Neural progenitor cell (in vitro differentiated cells): ENCODE measurements at places on chromosomes 2 and 18. TPM values are rescaled to one million over a fixed set of nuclear protein-coding genes. Genes with fewer than 3 reads are reported as not detected.

GRCh38 chr2:189467160-189467559, 25.9 kb downstream of the WDR75 start:
- no peak overlapping the region for H3K4me3 ChIP-seq
- H3K27ac ChIP-seq: no peak overlapping the region
- no peaks in the 10 kb centered on the region for H3K27me3 ChIP-seq
- no peaks in the 10 kb centered on the region for H3K4me1 ChIP-seq
- DNase-seq: no peak
- peaks cover 51% of the 10 kb centered on the region for H3K36me3 ChIP-seq

GRCh38 chr2:161243312-161243711, 64.9 kb upstream of the PSMD14 start:
- H3K4me3 ChIP-seq: no peak overlapping the region
- H3K4me1 ChIP-seq: peaks cover 73% of the 10 kb centered on the region

GRCh38 chr2:1988594-1988993, 244.3 kb upstream of the PXDN start:
- H3K36me3 ChIP-seq: no peaks in the 10 kb centered on the region
- no peaks in the 10 kb centered on the region for H3K27me3 ChIP-seq
- no peaks in the 10 kb centered on the region for H3K4me1 ChIP-seq
- no peak overlapping the region for H3K27ac ChIP-seq

- no peaks in the 10 kb centered on the region for H3K36me3 ChIP-seq
- H3K4me3 ChIP-seq: no peak overlapping the region
- H3K27me3 ChIP-seq: no peaks in the 10 kb centered on the region
- H3K4me1 ChIP-seq: no peaks in the 10 kb centered on the region
- no peak for DNase-seq
Measured at GRCh38 chr2:24477229-24477628, 13.8 kb upstream of the NCOA1 start.

- H3K4me1 ChIP-seq: no peaks in the 10 kb centered on the region
- no peak within 1 kb of the TSS for H3K27ac ChIP-seq
- no peaks in the 10 kb centered on the region for H3K27me3 ChIP-seq
- H3K36me3 ChIP-seq: no peaks in the 10 kb centered on the region
- DNase-seq: no peak
Measured at GRCh38 chr2:203706403-203706802, at the start of gene CD28. Gene CD28, plus strand, starts transcription at chr2:203706639. Its CDS starts 58 bp downstream, at chr2:203706697.

GRCh38 chr2:225025917-225026571, 16.2 kb downstream of the DOCK10 start:
- H3K36me3 ChIP-seq: no peaks in the 10 kb centered on the region
- DNase-seq: no peak
- no peak overlapping the region for H3K4me3 ChIP-seq
- H3K27ac ChIP-seq: no peak overlapping the region
- no peaks in the 10 kb centered on the region for H3K4me1 ChIP-seq

DNA sequence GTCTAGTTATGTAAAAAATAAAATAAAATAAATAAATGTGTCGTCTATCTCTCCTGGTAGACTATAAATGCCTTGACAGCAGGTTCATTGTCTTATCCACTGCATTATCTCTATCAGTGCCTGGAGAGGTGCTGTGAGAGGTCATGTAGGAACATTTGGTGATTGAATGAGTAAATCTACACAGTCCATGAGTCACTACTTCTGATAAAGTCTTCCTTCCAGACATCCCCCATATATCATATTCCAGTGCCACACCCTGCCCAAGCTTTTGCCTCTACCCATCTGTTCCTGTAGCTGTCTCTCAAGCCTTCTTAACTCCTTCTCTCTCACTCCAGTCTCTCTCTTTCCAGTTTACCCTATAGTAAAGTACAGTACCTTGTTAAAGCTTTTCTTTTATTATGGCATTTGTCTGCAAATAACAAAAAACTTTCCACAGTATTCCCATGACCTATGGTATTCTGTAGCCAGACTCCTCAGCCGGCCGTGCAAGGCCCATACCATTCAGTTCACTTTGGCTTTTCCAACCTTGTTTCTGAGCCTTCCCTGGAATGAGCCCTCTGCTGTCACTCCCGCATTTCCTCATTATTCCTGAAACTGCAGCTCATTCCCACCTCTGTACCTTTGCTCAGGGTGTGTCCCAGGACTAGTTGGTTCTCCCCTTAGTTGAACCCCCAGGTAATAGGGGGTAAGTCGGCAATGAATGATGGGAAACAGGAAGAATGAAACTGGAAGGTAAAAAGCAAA, 37.5 kb downstream of the ANXA4 start:
- no peaks in the 10 kb centered on the region for H3K36me3 ChIP-seq
- no peaks in the 10 kb centered on the region for H3K4me1 ChIP-seq
- H3K27ac ChIP-seq: no peak overlapping the region
- H3K4me3 ChIP-seq: no peak overlapping the region
- H3K27me3 ChIP-seq: no peaks in the 10 kb centered on the region
- DNase-seq: no peak

GRCh38 chr2:27243391-27244130, 19.3 kb downstream of the SLC30A3 start:
- no peak for DNase-seq
- H3K27ac ChIP-seq: no peak overlapping the region
- no peak overlapping the region for H3K4me3 ChIP-seq
- no peaks in the 10 kb centered on the region for H3K4me1 ChIP-seq
- H3K27me3 ChIP-seq: no peaks in the 10 kb centered on the region

GRCh38 chr2:63977904-63978303, 41.3 kb downstream of the VPS54 start:
- no peak overlapping the region for H3K4me3 ChIP-seq
- no peak overlapping the region for H3K27ac ChIP-seq
- no peaks in the 10 kb centered on the region for H3K4me1 ChIP-seq
- H3K27me3 ChIP-seq: no peaks in the 10 kb centered on the region
- peaks cover 5% of the 10 kb centered on the region for H3K36me3 ChIP-seq

DNA sequence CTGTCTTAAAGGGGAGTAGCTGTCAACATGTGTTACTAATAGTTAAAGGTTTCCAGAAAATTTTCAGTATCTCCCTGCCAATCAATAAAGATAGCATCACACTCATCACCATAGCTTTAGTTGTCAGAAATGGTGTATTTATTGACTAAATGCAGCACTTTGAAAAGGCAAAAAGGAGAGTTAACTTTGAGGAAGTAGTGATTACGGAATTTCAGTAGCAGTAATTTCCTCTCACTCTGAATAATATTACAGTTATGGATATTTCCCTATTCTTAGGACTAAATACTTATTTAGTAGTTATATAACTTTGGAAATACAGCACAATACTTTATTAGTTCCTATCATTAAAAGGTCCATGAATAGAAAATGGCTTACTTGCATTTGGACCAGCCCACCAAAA, 250.5 kb downstream of the CAMKMT start:
- H3K36me3 ChIP-seq: no peaks in the 10 kb centered on the region
- no peak for DNase-seq
- H3K4me3 ChIP-seq: no peak overlapping the region
- H3K4me1 ChIP-seq: peaks cover 9% of the 10 kb centered on the region

Gene MYL12A
- 222 and 365 TPM in 2 replicates for total RNA-seq

Gene SCN3A
- 0.40 TPM in 1 of 2 replicates, not detected in the other for total RNA-seq

Gene UGT1A9
- not detected in 2 replicates for total RNA-seq
